ENCODE measurements at places on chromosomes 1 and 21.

GRCh38 chr21:41739936-41740335, 26.9 kb downstream of the RIPK4 start:
- no peak for DNase-seq

DNA sequence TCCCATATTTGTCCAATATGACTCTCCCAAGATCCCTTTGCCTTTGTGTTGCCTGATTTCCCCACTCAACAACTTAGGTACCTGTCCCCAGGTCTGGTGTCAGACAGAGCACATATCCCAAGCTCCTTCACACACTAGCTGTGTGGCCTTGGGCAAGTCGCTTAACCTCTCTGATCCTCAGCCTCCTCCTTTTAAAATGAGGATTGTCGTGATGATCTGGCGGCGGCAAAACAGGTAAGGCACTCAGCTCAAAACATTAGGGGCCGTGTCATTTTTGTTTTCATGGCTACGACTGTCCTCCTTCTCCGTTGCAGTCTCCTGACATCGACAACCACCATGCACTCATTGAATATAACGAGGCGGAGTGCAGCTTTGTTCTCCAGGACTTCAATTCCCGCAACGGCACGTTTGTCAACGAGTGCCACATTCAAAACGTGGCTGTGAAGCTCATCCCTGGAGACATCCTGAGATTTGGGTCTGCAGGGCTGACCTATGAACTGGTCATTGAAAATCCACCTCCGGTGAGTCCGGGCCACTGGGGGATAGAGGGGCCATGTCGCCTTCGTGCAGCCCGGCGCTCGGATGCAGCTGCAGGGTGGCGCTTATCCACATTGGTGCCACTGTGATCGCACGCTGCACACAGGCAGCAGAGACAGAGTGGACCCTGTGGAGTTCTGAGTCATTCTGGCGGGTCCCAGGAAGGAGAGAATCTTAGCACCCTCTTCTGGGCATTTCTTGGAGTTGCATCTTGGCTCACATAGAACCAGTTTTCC, 25.2 kb downstream of the FHAD1 start:
- no peak for DNase-seq

GRCh38 chr1:54403808-54404261, 2.4 kb downstream of the SSBP3 start:
- DNase-seq = no peak

- no peak for DNase-seq
Measured at GRCh38 chr1:153251988-153252387, 7.5 kb upstream of the LORICRIN start.

GRCh38 chr1:59177756-59178155, 119.1 kb upstream of the FGGY start:
- no peak for DNase-seq

GRCh38 chr1:95086949-95087533, 14.3 kb upstream of the ALG14 start:
- DNase-seq = no peak

GRCh38 chr1:101262060-101262459, 25.2 kb downstream of the S1PR1 start:
- DNase-seq = no peak

GRCh38 chr1:2845869-2846268, 44.4 kb upstream of the TTC34 start:
- DNase-seq = no peak

DNA sequence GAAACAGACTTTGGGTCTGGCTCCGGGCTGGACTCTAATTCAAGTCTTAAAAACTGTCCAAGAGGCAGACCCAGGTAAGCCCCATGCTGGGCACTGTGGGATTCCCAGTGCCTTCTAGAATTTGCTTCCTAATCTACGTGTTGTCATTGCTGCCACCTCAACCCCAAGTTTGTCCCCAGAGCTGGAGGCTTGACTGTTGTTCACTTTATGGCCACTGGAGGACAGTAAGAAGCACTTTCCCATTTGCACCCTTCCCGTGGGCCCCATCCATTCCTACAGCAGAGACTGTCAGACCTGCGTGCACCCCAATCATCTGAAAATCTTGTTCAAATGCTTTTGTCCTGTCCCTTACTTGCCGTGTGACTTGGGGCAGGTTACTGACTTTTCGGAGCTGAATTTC, 29.4 kb upstream of the VASH2 start:
- DNase-seq = no peak

Data from T follicular helper cell (primary cell).